ENCODE measurements at places on chromosomes 1 and 21.

DNA sequence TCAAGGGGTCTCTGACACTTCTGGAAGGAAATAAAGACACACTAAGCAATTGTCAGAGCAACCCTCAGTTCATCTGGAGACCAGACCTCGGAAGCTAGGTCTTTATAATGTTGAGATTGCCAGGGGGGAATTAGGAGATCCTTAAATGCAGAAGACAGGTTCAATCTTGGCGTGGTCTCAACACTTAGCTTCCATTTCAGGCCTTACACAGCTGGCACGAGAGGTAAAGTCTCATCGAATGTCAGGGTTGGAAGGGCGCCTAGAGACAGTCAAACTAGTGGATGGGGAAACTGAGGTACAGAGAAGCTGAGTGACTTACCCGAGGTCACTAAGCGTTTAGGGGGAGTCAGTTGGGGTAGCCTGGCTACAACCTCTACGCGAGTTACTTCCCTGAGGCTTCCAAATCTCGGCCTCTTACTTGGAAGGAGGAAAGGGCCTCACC, 562 bp upstream of the EPB41 start:
- DNase-seq: no peak

DNA sequence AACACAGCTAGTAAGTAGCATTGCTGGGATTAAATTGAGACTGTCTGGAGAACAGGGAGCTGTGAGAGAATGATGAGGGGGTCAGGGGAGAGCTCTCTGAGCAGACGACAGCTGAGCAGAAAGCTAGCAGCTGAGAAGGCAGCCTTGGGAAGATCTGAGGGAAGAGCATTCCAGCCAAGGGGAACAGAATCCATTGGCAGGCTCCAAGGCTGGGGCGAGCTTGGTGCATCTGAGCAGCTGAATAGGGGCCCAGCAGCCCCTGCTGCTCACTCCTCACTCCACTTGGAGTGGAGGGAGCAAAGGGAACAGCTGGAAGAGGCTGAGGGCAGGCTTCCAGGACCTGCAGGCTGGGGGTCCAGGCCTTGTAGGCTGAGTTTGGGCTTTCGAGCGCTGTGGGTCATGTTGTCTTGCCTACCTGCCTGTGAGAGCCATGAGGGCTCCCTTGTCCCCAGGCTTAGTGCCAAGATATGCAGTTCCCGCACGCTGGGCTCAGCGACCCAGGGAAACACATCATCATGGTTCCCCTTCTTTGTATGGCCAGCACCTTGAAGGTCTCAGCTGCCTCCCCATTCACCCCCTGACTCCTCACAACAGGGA, 10.5 kb downstream of the ACOT11 start:
- DNase-seq: no peak

DNA sequence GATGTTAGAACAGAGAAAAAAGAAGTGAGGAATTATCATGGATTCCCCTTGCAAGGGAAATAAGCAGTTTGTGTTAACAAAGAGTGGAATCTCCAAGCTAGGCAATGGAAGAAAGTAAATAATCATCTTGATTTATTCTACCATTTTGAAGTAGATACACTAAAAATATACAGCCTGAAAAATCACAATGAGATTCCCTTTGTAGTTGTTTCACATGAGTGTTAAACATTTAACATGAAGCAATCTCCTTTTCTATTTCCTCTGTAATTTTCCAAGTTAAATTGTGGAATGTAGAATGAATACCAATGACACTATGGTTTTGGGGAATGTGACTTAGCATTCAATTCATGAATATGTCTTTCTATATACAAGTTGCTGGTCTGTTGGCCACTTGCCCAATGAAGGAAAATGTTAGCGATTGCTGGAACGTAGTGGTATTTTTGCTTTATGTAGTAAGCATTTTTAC, 5.7 kb downstream of the TGFB2 start:
- no peak for DNase-seq

DNA sequence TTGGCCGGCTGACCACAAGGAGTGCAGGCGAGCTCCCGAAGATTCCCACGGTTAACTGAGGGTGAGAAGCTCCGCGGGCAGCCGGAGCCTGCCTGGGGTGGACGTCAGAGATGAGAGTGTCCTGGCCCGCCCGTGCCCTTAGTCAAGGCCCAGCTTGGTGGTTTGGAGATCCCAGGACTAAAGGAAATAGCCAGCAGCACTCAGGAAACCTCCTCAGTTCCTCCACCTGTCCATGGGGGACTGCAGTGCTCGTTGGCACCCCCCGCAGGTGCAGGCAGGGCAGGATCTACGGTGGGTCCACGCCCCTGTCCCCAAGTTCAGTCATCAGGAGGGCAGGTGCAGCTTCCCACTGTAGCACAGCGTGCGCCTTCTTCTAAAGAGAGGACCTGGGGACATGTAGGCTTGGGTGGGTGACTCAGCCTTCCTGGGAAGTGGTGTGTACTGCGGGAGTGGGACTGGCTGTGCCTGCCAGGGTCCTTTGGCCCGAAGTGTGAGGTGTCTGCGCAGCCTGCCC, 32.5 kb downstream of the SLX9 start:
- no peak for DNase-seq

Data from stimulated activated CD4-positive, alpha-beta T cell treated with anti-CD3 and anti-CD28 coated beads, Interleukin-4, amount 100 ng/mL, for 1 hour (primary cell).